Stimulated activated CD4-positive, alpha-beta T cell treated with anti-CD3 and anti-CD28 coated beads, TNF-alpha, amount 100 ng/mL, for 24 hours (primary cell): ENCODE measurements at places on chromosomes 6 and 20.

GRCh38 chr20:13909067-13909466, 81.3 kb downstream of the SEL1L2 start:
- DNase-seq: no peak

GRCh38 chr6:21984135-21984534, 312.7 kb downstream of the PRL start:
- no peak for DNase-seq

DNA sequence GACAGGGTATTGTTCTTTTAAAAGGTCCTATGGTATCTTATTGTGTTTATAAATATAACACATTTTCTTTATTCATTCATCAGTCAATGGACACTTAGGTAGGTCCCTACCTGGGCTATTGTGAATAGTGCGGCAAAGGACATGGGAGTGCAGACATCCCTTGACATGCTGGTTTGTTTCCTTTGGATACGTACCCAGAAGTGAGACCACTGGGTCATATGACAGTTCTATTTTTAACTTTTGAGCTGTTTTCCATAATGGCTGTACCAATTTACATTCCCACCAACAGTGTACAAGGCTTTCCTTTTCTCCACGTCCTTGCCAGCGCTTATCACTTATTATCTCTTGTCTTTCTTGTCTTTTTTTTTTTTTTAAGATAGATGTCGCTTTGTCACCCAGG, 627.5 kb downstream of the PRKN start:
- DNase-seq: no peak

DNA sequence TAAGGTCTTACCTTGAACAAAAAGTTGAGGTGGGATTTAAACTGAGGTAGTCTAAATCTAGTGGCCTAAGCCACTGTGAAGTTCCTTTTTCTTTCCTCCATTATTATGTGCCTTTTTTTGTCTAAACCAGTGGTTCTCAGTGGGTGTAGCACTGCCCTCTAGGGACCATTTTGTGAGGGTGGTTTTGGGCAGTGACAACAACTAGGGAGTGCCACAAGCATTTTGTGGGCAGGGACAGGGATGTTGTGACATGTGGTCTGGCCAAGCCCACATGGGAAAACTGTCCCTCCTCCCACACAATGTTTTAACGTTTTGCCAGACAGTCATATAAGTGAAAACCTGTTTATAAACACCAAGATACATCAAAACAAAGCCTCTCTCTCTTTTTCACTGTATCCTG, 899.4 kb upstream of the FLRT3 start:
- DNase-seq: peak; percentile 0

DNA sequence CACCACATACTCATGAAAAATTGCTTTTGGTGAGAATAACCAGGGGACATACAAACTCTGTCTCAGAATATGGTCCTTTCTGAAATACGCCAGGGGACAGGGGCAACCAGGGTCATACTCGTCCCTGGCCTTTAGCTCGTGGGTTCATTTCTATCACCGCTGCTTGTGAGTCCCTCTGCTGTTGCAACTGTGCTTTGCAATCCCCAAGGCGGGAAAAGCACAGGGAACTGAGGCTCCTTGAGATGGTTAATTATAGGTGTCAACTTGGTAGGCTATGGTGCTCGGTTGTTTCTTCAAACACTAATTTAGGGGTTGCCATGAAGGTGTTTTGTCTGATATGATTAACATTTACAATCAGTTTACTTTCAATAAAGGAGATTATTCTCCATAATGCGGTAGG, 51.6 kb downstream of the RFPL4B start:
- no peak for DNase-seq

- DNase-seq: no peak
Observed at GRCh38 chr20:54083459-54083858, 13.1 kb upstream of the BCAS1 start.

- no peak for DNase-seq
Observed at GRCh38 chr6:168288781-168289570, 30.6 kb downstream of the DACT2 start.

GRCh38 chr20:20492521-20493332, 124.8 kb downstream of the INSM1 start:
- no peak for DNase-seq

DNA sequence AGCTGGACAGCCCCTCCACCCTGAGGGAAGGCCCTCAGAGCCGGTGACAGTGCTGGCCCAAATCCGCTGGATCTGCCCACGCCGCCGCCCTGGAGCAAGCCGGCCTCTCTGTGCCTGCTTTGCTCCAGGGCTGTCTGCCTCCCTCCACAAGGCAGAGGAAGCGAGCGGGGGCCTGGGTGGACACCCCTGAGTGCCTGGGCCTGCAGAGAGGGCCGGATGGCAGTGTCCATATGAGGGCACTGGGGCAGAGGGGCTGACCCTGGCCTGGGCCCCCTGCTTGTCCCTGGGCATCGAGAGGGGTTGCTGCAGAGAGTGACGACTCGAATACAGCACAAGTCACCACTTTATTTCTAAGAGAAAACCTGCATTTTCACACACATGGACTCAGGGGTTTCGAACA, 348.6 kb downstream of the ZFAND3 start:
- no peak for DNase-seq

GRCh38 chr6:5155906-5156305, 70.8 kb downstream of the PPP1R3G start:
- DNase-seq: no peak

- DNase-seq: peak; percentile 50
Observed at GRCh38 chr20:4814696-4815252, 93.1 kb downstream of the PRND start.

GRCh38 chr6:149174962-149175361, 142.6 kb upstream of the TAB2 start:
- DNase-seq: no peak

DNA sequence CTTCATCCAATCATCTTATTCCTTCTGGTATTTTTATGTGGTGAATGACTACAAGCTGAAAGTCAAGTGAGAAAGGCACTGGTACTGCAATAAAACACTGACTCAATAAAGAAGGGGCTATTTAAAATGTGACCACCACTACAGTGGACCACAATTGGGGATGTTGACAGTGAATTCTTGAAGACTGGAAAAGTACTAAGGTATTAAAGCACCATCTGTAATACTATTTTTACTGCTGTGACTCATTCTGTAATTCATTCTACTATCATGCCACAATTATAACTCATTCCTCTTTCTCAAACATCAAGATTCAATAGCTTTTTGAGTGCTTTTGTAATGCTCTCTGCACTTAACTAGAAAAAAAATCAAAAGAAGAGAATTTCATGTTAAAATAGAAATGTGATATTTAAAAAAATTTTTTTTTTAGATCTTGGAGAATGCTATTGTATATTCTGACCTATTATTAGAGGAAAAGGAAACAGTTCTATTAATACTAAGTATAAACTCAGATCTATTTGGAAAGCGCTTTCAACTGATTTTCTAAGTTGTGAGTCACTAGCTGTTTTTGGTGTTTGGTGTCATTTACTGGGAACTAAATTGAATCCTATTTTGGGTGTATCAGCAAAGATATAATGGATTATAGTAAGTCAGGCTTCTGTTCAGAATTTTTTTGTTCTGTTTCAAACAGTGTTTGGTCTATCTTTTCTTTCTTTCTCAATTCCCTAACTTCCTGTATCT, 104.7 kb upstream of the TMEM170B start:
- no peak for DNase-seq

DNA sequence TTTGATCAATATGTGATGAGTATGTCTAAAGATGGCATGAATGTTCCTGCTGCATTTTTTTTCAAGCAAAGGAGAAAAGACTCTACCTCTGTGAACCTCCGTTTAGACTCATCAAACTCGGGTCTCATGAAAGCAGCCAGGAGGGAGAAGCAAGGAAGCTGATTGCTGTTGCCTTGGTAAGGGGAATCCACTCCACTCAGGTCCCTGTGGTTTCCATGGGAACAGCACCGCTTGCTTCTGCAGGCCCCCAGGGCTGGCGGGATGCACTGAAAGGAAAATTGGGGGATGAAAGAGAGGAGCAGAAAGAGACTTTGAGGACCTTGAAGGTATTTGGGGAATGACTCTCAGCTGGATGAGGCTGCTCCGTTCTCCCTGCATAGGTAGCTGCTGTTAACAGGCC, 249.6 kb upstream of the RIN2 start:
- no peak for DNase-seq

- DNase-seq: no peak
Observed at GRCh38 chr6:114007516-114007915, 36.6 kb upstream of the HDAC2 start.

GRCh38 chr20:45041464-45042337, 59.2 kb downstream of the KCNS1 start:
- no peak for DNase-seq

GRCh38 chr6:36662380-36662779, 16.1 kb upstream of the CDKN1A start:
- DNase-seq: no peak

GRCh38 chr6:14927398-14927797, 318.5 kb upstream of the JARID2 start:
- no peak for DNase-seq

- peak; percentile 49 for DNase-seq
Observed at GRCh38 chr6:24720131-24720603, 1.2 kb upstream of the C6orf62 start.

- DNase-seq: no peak
Observed at GRCh38 chr20:17657079-17657825, 24.8 kb downstream of the RRBP1 start.

DNA sequence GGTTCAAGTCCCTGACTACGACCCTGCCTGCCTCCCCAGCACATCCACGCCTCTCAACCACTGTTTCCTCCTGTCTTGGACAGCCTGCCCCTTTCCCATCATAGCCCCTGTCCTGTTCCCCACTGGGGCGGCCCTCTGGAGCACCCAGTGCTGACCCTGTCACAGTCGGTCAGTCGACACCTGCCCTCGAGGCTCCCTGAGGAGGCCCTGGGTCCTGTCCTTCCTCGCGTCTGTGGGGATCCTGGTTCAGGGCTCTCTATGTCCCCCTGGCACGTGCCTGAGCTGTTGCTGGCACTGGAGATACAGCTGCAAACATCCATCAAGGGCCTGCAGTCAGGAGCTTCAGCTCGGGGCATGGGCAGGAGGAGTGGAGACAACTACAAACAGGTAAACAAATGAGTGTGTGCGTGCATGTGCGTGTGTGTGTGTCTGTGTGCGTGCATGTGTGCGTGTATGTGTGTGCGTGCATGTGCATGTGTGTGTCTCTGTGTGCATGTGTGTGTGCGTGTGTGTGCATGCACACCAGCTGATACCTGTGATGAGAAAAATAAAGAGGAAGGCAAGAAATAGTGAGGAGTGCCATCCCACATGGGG, 132.8 kb downstream of the PHACTR3 start:
- no peak for DNase-seq

DNA sequence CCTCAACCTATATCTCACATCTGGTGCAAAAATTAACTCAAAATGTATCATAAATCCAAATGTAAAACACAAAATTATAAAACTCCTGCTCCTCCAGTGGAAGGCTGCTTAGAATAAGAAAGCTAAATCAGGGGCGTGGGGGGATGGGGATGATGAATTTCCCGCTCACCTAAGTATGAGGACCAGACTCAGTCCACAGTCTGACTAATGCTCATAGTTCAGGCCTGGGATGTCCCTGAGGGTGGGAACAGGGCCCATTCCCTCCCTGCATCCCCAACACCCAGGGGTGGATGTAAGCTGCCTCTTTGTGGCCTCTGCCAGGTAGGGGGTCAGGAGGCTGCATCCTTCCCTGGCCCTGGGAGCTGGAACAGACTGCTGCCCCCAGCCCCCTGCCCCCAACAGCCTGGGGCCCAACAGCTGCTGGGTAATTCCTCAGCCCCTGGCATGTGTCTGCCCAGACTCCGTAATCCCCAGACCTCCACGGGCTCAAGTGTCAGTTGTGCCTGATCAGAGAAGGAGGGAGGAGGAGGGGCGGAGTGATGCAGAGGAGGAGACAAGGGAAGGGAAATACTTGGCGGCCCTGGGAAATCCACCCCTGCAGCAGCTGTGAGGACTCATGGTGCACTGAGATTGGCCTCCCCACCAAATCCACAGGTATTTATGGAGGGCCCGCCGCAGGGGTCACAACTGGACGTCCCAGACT, 224.5 kb downstream of the PREX1 start:
- no peak for DNase-seq

- no peak for DNase-seq
Observed at GRCh38 chr6:43468240-43468639, 9.1 kb upstream of the TJAP1 start.

GRCh38 chr6:106972500-106972899, 2.0 kb downstream of the CD24 start:
- no peak for DNase-seq
